ENCODE measurements at places on chromosomes 2 and 18. TPM values are rescaled to one million over a fixed set of nuclear protein-coding genes. Genes with fewer than 3 reads are reported as not detected.

DNA sequence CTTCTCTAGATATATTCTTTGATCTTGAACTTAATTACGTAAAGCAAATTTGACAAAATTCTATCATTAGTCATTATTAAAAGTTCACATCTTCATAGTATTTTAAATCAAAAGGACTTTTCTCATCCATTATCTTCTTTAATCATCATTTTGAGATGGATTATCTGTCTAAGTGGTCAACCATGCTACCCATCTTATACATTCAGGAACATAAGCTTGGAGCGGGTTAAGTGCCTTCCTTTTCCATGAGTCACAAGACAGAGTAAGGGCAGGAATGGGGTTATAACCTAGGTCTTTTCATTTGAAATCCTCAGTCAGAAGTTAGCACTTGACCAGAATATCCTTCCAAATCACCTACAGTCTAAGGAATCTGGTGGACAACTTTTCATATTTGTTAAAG is 297.1 kb downstream of the TCF4 start:
- no peak for DNase-seq

Gene CHST10
- total RNA-seq: 13.5 TPM

GRCh38 chr2:134642938-134643337 is 75.9 kb downstream of the TMEM163 start:
- no peak for DNase-seq

- DNase-seq: no peak
Observed at GRCh38 chr2:205996161-205996560, 89.8 kb downstream of the INO80D start.

DNA sequence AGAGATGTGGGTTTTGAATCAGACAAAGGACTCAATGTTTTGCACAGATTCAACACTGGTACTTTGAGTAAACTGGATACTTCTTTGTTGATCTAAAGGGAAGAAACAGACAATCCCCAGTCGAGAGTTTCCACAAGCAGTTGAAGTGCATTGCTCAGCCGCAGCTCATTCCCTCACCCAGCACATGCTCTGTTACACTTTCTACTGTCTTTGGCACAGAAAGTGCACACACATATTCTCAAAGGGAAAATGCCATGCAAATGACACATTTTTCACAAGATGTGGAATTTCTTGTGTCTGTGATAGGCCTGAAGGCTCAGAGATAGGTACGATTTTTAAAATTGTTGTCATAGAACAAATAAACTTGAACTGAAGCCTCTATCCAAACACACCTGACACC is 258.9 kb upstream of the TRIB2 start:
- DNase-seq: no peak

Gene MOCOS
- not detected for total RNA-seq

Gene KCNIP3
- total RNA-seq: not detected
